ENCODE measurements at places on chromosomes 16 and 17.

- no peak for DNase-seq
Measured at GRCh38 chr16:68319185-68319908, 8.5 kb downstream of the PRMT7 start.

- no peak for DNase-seq
Measured at GRCh38 chr16:84940670-84941551, 70.4 kb downstream of the ZDHHC7 start.

GRCh38 chr16:55555436-55555835, 11.0 kb upstream of the CAPNS2 start:
- DNase-seq, result no peak

DNA sequence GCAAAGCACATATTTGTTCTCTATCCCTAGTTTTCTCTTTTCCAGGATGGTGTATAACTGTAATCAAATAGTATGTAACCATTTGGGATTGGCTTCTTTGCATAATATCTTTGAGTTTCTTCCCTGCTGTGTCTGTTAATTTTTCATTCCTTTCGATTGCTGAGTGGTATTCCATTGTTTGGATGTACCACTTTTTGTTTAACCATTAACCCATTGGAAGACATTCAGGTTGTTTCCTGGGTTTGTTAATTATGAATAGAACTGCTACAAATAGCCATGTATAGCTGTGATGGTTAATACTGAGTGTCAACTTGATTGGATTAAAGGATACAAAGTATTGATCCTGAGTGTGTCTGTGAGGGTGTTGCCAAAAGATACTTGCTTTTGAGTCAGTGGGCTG, 4.6 kb upstream of the SLFN13 start:
- DNase-seq, result no peak

GRCh38 chr17:58084317-58084981, 1.2 kb downstream of the DYNLL2 start:
- DNase-seq, result no peak

GRCh38 chr17:41678907-41679739, 9.6 kb upstream of the EIF1 start:
- peak; percentile 54 for DNase-seq

DNA sequence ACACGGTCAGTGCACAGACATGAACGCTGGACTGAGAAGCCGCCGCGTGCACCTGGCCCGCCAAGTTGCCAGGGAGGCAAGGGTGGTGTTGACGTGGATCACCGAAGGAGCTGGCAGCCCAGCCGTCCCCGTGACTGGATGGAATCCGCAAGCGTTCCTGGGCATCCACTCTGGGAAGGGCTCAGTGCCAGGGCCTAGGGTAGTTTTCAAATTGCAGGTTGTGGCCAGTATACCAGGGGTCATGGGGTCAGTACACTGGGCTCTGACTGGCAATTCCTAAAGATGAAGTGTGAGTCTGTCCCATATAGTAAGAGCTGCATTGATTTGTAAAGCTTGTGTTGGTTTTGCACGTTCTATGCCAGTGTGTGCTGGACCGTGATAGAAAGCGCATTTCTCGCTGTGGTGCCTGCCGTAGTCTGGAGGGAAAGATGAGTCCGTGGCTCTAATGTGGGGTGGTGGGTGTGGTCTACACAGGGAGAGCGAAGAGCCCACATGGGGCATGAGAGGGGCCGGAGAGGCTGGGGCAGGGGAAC, 21.1 kb upstream of the METRNL start:
- no peak for DNase-seq

DNA sequence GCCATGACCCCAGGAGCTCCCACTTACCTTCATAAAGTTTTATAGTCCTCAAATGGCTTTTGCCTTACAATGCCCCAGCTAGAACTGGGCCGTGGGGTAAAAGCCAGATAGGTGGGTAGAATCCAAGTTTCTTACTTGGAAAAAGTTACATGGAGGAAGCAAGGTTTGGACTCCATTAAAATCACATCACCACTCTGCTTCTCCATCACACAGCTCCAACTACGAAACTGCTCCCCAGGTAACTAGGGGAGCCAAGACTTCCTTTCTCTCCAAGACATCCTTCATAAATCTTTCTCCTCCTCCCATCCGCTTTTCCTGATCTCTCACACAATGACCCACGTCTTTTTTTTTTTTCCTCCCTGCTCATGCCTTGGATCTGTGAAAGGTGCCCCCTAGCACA, 130.8 kb upstream of the RCVRN start:
- no peak for DNase-seq
